ENCODE measurements at places on chromosomes 12 and 14. TPM values are rescaled to one million over a fixed set of nuclear protein-coding genes. Genes with fewer than 3 reads are reported as not detected.

GRCh38 chr14:100106250-100107112 is 41.3 kb downstream of the EVL start:
- no peak for DNase-seq
- H3K4me1 ChIP-seq: no peaks in the 10 kb centered on the region
- H3K36me3 ChIP-seq: no peaks in the 10 kb centered on the region

DNA sequence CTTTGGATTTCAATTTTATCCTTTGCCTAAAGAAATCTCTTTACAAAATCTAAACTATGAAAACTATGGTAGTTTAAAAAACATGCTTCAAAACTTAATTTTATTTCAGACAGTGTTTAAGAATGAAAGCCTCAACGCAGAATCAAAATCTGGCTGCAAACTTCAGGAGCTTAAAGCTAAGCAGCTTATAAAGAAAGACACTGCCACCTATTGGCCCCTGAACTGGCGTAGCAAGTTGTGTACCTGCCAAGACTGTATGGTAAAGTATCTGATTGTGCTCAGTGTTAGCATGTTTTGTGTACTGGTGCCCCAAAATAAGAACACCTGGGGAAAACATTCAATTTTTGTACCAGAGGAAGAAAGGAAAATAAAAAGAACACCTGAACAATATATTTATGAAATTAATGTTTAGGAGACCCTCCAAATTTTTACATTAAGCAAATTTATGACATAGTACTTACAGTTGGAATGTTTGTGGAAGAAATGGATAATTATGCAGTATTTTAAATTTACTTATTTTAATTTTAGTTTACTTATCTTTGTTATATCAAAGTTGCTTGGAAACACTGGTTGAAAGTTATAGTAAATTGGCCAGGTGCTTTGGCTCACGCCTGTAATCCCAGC is 12.2 kb downstream of the UBR7 start:
- peak; percentile 48 for DNase-seq
- no peaks in the 10 kb centered on the region for H3K36me3 ChIP-seq
- no peak overlapping the region for H3K4me3 ChIP-seq
- H3K27me3 ChIP-seq: no peaks in the 10 kb centered on the region
- no peaks in the 10 kb centered on the region for H3K4me1 ChIP-seq

- no peaks in the 10 kb centered on the region for H3K27me3 ChIP-seq
- peak; percentile 99 for DNase-seq
- peak within 1 kb of the TSS; percentile 62 for H3K4me3 ChIP-seq
- H3K4me1 ChIP-seq: peaks cover 11% of the 10 kb centered on the region
- peaks cover 26% of the 10 kb centered on the region for H3K36me3 ChIP-seq
These were observed at the start of gene POP5 for GRCh38 chr12:120580787-120581723. Gene POP5 (minus strand): TSS chr12:120581402. CDS start chr12:120581362, 40 bp downstream.

GRCh38 chr14:48504921-48505320 is 829.5 kb upstream of the MDGA2 start:
- no peaks in the 10 kb centered on the region for H3K27me3 ChIP-seq
- no peaks in the 10 kb centered on the region for H3K36me3 ChIP-seq
- no peaks in the 10 kb centered on the region for H3K4me1 ChIP-seq
- no peak overlapping the region for H3K4me3 ChIP-seq
- no peak for DNase-seq

- no peaks in the 10 kb centered on the region for H3K4me1 ChIP-seq
- H3K4me3 ChIP-seq: no peak overlapping the region
- DNase-seq: no peak
- peak overlapping the region; percentile 10 for H3K27ac ChIP-seq
- H3K27me3 ChIP-seq: no peaks in the 10 kb centered on the region
- H3K36me3 ChIP-seq: no peaks in the 10 kb centered on the region
These were observed 148.8 kb downstream of the PLXNC1 start for GRCh38 chr12:94297096-94297699.

DNA sequence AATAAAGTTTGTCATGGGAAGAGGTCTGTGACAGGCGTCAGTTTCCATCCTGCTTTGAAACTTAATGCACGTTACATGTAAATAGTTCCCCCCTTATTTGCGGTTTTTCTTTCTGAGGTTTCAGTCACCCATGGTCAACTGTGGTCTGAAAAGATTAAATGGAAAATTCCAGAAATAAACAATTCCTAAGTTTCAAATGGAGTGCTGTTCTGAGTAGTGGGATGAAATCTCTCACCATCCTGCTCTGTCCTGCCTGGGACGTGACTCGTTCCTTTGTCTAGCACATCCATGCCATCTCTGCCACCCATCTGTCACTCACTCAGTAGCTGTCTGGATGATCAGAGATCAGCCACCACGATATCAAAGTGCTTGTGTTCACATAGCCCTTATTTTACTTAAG is 51.3 kb upstream of the DICER1 start:
- H3K27ac ChIP-seq: no peak overlapping the region
- no peaks in the 10 kb centered on the region for H3K27me3 ChIP-seq
- no peak for DNase-seq
- no peak overlapping the region for H3K4me3 ChIP-seq
- H3K36me3 ChIP-seq: peaks cover 7% of the 10 kb centered on the region
- H3K4me1 ChIP-seq: no peaks in the 10 kb centered on the region

GRCh38 chr12:52053536-52054209 is 2.4 kb downstream of the NR4A1 start:
- no peaks in the 10 kb centered on the region for H3K27me3 ChIP-seq
- no peaks in the 10 kb centered on the region for H3K36me3 ChIP-seq
- H3K4me3 ChIP-seq: peak overlapping the region; percentile 4
- peaks cover 7% of the 10 kb centered on the region for H3K4me1 ChIP-seq
- H3K27ac ChIP-seq: no peak overlapping the region
- DNase-seq: no peak

- H3K4me3 ChIP-seq: no peak overlapping the region
- no peaks in the 10 kb centered on the region for H3K36me3 ChIP-seq
- peak overlapping the region; percentile 34 for H3K27ac ChIP-seq
- H3K27me3 ChIP-seq: no peaks in the 10 kb centered on the region
These were observed 34.0 kb downstream of the EGLN3 start for GRCh38 chr14:33916663-33917565.

- H3K36me3 ChIP-seq: no peaks in the 10 kb centered on the region
- no peak for DNase-seq
- H3K4me3 ChIP-seq: no peak overlapping the region
- no peak overlapping the region for H3K27ac ChIP-seq
- H3K27me3 ChIP-seq: no peaks in the 10 kb centered on the region
These were observed 26.5 kb upstream of the CORO1C start for GRCh38 chr12:108757856-108758255.

SLC6A15 gene
- total RNA-seq: 1.1 TPM

CCDC60 gene
- total RNA-seq: 1.3 TPM

TMEM19 gene
- 37.7 TPM for total RNA-seq

ERP27 gene
- 2.1 TPM for total RNA-seq

ITGA7 gene
- total RNA-seq: 64.4 TPM

GDF3 gene
- not detected for total RNA-seq

DPPA3 gene
- total RNA-seq: not detected

KRT85 gene
- not detected for total RNA-seq

RTN1 gene
- 4.7 TPM for total RNA-seq

ASIC1 gene
- total RNA-seq: 1.1 TPM

CCNB1IP1 gene
- total RNA-seq: 20.5 TPM
